ENCODE measurements at places on chromosomes 3 and 15.
A peak's percentile ranks its signal among the peaks of the same experiment; 100 is the strongest.

DNA sequence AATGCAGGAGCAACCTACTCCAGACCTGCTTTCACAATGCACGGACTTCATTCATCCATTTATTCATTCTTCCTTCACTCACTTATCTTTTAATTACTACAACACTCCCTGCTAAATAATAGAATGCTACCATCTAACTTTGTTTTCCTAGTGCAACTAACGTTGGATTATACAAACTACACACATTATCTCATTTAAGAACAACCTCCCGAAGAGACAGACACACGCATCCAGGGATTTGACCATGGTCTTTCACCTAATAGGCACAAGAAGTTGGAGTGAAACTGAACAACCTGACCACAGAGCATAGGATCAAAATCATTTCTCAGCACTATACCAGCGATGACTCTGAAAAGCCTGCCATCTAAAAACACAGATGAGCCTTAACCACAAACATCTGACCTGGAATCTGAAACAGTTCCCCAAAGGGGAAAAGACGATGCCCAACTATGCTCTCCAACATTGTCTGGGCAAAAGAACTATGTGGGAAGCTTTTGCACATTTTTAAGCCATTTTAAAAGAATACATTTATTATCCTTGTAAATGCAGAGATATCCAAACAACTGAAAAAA, 21.0 kb downstream of the ZNF385D start:
- no peak for DNase-seq

GRCh38 chr15:74311734-74312444, 55.6 kb downstream of the CYP11A1 start:
- DNase-seq: no peak

- no peak for DNase-seq
Measured at GRCh38 chr3:178455226-178455625, 81.0 kb upstream of the KCNMB2 start.

DNA sequence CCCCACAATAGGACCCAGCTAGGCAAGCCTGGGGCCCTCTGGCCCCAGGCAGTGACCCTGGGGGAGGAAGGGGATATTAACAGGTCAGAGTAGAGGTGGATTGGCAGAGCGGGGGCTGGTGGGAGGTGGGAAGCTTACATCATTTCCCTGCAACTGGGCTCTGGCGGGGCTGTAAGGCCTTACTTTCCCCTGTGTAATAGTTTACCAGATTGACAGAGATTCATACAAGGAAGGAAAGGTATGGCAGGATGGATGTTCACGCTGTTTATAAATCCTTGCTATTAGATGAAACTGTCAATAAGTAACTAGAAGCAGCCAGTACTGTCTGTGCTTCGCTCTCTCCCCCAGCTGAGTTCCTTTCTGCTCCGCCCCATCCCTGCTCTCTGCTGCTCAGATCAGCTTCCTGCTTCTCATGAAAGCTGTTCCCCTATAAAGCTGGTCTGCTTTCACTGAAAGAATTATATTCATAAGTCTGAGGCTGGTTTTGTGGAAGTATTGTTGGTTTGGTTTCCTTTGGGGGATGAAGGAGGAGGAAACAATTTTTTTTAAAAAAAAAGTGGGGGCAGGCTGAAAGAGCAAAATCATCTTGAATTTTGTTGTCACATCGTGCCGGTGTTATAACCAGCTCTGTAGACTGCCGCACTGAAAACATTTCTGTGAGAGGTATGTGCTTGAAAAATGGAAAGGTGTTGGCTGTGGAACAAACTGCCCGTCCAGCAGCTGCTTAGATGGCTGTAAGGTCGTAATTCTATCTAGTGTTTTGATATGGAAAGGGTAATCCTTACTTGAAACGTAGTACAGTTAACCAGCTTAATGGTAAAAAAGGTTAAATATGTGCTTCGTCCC, 76.4 kb downstream of the BBX start:
- DNase-seq: peak; percentile 39

DNA sequence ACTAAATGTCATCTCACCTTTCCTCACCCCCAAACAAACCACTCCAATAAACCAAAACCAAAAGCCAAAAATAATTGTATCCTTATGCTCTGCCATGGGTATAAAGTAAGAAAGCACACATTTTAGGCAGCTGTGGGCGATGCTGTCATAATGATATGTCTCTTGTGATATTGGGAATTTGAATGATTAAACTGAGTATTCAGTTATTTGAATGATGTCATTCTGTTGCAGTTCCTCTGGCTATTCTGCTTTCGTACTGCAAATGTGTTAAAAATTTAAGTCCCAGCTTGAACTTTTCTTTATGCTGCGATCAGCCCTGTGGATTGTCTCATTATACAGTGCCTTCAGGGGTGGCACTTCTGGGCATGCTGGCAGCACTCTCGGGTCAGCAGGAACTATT, 10.8 kb upstream of the NR1D2 start:
- DNase-seq: no peak

GRCh38 chr3:195194559-195195206, 76.3 kb downstream of the XXYLT1 start:
- no peak for DNase-seq

GRCh38 chr3:99967796-99968195, 146.5 kb downstream of the FILIP1L start:
- no peak for DNase-seq

DNA sequence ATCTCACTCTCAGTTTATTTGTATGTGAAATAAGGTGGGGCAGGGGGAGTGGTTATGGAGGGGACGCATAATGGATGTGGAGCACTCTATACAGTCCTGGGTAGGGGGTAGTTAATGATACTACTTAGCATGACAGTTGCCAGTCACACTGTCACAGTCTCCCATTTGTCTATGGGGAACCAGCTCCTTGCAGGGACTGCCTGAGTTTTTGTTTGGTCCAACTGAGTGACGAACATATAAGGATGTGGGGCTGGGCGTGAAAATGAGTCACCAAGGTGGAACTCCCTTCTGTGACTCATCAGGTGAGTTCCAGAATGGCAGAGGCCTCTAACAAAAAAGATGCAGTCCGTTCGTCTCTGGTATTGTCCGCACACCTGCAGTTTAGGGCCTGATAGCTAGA, 235.3 kb upstream of the ST8SIA2 start:
- DNase-seq: peak; percentile 51

GRCh38 chr3:101695779-101696372, 9.4 kb upstream of the RPL24 start:
- DNase-seq: peak; percentile 63

DNA sequence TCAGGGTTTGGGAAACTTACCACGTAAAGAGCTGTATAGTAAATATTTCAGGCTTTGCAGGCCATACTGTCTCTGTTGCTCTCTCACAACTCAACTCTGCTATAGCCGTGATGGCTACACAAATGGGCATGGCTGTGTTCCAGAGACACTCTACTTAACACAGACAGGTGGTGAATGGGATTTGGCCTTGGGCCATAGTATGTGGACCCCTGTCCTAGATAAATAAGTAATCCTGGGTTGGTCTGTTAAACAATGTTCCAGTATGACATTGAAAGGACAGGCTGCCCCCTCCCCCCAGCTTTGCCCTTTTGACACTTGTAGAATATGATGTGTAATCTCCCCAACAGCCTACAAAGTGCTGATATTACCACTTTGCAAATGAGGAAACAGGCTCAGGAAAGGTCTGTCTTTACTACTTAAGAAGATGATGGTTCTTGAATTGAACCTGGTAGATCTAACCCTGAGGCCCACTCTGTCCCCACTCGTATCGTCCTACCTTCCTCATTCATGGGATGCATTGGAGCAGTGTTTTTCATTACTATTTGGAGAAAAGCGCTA, 38.4 kb downstream of the SLCO3A1 start:
- DNase-seq: no peak

DNA sequence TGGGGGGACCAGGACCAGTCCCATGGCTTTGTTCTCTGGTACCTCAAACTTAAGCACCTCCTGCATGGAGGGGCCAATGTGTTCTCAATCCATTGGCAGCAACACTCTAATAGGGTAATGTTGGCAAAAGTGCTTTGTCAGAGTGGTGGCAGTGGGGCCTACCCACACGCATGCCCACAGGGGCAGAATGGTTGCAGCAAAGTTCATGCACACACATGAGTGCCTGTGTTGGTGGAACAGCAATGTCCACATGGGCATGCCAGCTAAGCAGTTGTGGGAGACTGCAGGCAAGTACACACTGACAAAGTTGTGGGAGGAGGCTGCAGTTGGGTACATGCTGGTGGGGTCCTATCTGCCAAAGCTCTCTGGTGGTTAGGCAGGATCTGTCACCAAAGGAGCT, 645.2 kb downstream of the ZNF385D start:
- no peak for DNase-seq

DNA sequence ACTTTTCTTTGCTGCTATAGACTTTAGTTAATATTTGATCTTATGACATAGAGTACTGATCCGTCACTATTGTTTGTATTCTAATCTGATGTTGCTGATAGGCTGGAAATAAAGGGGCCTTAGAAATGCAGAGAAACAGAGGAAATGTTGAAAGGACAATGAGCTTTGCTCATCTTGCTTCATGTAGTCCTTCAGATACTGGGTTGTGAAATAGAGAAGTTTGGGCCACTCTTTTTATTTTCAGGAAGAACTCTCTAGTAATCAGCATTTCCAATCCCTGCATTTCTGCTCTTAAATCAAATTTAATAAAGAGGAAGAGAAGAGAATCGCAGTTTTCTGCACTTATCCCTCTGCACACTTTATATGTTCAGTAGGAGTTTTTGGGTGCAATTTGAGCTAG, 192.8 kb upstream of the THBS1 start:
- DNase-seq: no peak

DNA sequence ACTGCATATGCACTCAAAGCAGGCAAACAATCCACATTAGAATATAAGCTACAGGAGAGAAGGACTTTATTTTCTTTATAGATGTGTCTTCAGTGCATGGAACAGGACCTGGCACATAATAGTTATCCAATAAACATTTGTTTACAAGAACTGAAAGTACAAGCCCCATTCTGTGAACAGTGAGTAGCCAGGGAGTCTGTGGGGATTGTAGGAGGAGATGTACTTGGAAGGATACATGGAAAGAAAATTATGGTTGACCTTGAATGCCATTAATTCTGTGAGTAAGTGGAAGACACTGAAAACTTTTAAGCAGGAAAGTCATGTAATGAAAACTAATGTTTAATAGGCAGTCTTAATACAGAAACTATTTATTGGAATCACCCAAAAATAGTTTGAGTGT, 28.3 kb downstream of the MASP1 start:
- no peak for DNase-seq

GRCh38 chr3:164852866-164853265, 225.4 kb downstream of the SI start:
- DNase-seq: no peak

DNA sequence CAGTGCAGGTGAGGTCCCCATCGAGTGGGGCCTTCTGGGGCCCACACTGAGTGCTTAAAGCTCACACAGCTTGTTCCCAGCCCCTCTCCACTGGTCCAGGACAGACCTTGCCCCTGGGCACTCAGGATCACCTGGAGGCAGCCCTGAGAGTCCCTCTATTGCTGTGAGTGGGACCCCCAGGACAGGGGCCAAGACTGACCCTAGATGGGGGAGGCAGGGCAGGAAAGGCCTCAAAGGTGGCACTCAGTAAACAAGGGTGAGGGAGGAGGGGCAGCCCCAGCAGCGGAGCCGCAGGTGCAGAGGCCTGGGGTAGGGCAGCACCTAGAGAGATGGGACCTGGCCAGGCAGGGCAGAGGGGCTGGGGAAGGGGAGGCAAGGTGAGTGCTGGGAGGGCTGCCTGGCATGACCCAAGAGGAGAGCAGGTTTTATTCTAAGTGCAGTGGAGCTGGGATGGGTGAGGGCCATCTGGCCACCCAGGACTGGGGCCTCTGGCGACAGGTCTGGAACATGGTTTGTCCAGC, 27.9 kb downstream of the CFAP100 start:
- no peak for DNase-seq

DNA sequence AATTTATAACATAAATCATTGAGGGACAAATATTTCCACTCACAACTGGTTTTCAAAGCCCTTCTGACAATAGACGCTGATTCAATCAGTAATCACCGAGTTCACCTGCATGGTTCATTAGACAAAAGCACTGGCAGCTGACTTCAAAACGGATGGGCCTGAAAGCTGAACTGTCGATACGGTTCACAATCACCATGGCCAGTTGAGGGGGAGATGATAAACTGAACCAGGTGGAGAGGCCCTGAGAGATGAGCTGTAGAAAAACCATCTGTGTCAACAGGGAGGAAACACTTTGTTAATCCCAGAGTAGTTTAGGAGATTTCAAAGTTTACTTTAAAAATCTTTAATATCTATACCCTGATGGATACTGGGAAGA, 75.0 kb downstream of the PEX5L start:
- DNase-seq: no peak

- no peak for DNase-seq
Measured at GRCh38 chr3:170454509-170454908, 35.8 kb downstream of the CLDN11 start.

- no peak for DNase-seq
Measured at GRCh38 chr3:26018889-26019288, 229.0 kb downstream of the OXSM start.

DNA sequence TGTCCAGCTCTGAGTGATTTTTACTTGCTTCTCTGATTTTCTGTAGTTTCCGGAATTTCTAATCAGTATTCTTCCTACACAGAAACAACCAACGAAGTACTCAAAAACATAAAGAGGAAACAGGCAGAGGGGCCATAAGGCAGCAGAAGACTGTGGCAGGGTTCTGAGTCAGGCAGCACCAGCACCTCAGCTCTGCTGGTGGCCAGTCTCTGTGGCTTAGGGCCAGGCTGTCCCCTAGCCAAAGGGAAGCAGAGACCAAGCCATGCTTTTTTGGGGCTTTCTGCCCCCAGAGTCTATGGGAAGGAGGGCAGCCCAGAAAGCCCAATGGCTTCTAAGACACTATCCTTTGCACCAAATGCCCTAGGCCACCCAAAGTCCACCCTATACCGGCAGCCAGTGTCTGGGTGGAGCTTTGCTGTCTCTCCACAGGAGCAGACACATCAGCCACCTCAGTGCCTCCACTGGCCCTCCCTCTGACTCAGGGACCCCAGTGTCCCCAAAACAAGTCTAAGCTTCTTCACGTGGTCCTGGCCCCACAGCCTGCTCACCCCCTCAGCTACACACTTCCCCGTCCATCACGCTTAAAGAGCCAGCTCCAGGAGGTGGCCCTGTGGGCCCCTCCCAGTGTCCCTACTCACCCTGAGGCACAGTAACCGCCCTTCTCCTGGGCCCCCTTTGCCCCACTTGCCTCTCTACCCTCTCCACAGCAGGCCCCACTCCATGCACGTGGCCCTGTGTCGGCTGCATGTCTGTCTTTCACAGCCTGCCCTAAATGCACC, 46.2 kb downstream of the CCDC12 start:
- no peak for DNase-seq

Measured in activated naive CD4-positive, alpha-beta T cell treated with anti-CD3 and anti-CD28 coated beads, Interleukin-2, amount 50 U/mL, for 72 hours (primary cell).